ENCODE measurements at places on chromosomes 7 and 10. TPM values are rescaled to one million over a fixed set of nuclear protein-coding genes. Genes with fewer than 3 reads are reported as not detected.
A peak's percentile ranks its signal among the peaks of the same experiment; 100 is the strongest.

DNA sequence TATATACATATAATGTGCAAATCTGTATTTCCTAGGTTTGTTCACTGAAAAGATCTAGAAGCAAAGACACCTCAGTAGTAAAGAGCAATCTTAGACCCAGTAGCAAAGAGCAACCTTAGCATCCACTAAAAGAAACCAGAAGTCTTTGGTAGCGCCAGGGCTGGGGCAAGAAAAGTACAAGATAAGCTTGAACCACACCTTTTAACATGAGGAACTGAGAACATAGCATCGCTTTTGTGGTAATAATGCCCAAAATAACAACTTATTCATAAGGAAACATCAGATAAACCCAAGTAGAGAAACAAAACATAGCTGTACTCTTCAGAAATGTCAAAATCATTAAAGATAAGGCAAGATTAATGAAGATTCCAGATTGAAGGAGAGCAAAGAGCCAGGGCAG, 173.4 kb downstream of the IMMP2L start:
- DNase-seq: no peak

DNA sequence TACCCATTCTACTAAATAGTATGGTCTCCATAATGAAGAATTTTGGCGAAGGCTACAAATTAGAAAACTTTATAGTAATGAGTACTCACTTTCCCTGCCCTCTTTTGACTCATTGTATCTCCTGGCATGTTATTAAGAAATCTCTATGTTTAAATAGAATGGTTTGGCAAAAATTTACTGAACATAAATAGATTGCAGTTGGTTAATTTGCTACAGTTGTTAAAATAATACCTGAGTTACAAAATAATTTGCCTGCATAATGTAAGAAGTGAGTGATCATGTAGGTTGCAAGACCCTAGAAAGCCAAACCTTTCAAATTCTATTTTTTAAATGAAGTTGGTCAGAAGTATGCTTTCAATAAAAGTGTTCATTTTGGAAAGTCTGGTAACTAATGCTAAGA, 176.8 kb upstream of the AHR start:
- no peak for DNase-seq

- DNase-seq: no peak
Observed at GRCh38 chr10:35854661-35855060, 212.6 kb upstream of the FZD8 start.

DNA sequence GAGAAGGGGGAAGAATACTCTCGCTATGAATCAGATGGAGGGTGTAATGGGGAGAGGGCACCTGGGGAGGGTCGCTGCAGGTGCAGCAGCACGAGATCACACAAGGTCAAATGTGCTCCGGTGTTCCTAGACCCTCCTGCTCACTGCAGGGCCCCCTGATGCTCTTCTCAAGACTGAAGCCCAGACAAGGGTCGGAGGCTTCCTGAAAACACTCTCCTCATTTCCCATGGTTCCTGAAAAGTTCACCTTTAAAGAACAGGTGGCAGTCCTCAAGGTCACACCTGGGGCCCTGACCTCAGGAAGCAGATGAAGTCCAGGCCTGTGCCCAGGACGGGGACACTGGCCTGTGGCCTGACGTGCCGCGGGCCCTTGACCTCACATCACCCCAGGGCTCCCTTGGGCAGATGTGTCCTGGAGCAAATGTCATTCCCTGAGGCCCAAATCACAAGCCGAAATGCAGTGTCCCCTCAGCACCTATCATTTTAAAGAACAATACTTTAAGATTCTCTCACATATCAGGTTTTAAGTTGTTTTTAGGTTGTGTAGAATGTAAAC, 289.8 kb downstream of the GLRX3 start:
- DNase-seq: no peak

DNA sequence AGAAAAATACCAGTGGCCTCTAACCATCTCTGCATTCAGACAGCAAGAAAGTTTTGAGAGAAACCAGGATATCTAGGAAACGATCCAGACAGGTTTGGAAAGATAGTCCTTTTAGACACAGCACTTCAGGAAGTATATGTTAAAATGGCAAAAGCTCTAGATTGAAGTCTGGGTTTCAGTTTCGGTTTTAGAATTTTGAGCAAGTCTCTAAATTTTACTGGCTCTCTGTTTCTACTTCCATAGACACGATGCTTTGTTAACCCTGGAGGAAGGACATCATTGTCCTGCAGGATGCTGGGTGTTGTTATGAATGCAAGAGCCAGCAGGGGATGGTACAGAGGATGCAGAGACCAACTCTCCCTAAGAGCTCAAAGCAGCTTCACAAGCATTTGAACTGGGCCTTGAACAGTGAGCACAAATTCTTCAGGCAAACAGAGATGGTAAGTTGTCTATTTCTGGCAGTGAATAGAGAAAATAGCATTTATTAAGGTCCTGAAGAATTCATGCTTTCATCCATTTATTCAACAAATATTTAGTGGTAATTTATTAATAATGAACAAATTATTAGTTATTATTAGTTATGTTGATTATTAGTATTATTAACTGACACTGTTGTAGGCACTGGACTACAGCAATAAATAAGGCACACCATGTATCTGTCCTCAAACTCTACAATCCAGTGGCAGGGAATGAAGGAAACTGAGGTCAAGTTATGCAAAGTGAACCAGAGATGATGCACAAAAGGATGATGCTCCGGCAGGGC, 152.7 kb upstream of the NRP1 start:
- no peak for DNase-seq

GRCh38 chr10:12243864-12244620, 48.1 kb downstream of the CDC123 start:
- DNase-seq: no peak

DNA sequence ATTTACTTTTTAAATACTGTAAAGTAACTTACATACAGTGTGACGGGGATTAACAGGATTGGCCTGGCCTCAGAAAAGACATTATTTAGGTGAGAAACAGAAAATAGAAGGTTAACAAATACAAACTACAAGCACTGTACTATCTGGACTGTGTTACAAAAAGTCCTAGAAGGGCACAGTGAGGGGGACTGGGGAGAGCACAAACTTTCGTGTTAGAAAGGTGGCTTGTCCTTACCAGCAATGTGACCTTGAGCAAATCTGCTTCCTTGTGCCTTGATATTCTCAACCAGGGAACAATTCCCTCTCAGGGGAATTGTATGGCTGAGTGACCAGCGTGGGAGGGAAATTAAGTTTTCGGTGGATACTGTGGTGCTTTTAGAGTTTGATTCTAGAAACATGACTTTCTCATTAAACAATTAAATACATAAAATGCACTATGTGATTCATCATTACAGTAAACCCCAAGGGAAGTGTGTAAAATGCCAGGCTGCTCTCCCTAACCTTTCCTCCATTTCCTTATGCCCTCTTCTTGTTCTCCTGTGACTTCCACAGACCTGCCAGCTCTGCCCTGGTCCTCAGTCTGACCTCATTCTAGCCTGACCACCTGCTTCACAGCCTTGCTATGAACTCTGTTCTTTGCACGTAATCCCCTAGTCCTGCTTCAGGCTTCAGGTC, 57.7 kb downstream of the OSBPL3 start:
- no peak for DNase-seq

GRCh38 chr10:3237530-3237929, 64.9 kb upstream of the PITRM1 start:
- no peak for DNase-seq

DNA sequence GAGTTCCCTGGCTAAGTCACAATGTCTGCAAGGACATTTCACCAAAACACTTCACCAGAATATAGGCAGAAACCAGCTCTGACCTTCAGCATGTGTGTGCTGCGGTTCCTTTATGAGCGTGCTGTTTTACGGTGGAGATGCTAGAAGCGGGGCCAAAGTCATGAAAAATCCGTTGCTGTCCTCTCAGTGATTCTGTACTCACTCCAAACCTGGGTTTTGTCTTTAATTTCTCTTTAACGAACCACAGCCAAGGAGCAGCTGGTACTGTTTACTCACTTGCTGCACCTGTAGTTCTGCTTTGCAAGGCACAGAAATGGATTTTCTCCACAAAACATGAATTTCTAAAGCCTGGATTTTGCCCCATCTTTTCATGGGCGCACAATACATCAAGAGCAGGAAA, 639.9 kb downstream of the PHTF2 start:
- no peak for DNase-seq

DNA sequence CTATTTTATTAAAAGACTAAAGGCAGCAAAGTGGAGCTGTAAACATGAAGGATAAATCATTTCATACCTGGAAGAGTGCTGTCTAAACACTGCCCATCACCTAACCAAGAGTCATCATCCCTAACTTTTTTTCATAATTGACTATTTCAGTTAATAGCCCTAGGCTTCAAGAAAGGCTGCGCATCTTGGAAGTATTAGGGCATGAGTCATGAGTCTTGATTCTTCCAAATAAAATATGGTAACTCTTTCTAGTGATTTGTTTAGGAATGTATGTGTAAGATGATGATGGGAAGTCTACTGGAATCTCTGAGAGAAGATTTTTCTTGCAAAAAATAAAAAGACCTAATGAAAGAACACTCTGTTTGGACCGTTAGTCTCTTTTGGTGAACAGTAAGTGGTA, 207.7 kb upstream of the AHR start:
- DNase-seq: no peak

GRCh38 chr10:119517235-119518141, 25.0 kb downstream of the RGS10 start:
- DNase-seq: no peak

DNA sequence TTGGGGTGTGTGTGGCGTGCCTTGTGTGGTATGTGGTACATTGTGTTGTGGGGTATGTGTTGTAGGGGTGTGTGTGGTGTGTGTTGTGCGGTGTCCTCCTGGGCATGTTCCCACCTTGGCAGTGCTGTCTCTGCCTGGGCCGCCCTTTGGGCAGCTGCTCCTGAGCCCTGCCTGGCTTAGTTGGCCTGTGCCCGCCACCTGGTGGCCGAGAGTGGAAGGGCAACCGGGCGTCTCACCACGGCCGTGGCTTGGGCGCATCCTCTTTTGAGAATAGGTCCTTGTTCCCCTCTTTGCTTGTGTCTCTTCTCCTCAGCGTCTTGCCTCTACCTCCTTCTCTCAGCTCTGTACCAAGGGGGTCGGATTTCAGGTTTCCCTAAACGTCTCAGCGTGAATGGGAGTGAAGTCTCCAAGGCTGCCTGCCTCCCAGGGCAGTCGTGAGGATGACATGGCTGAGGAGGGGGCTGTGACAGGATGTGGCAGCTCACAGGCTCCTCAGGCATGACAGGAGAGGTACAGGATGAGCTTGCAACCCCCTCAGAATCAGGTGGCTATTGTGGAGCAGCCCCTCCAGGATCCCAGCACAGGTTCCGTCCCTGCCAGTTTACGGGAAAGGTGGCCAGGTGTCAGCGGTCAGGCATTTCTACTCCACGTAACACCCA, 98.4 kb upstream of the PODXL start:
- DNase-seq: peak; percentile 13

- DNase-seq: no peak
Observed at GRCh38 chr7:22252016-22252415, 104.9 kb downstream of the RAPGEF5 start.

DNA sequence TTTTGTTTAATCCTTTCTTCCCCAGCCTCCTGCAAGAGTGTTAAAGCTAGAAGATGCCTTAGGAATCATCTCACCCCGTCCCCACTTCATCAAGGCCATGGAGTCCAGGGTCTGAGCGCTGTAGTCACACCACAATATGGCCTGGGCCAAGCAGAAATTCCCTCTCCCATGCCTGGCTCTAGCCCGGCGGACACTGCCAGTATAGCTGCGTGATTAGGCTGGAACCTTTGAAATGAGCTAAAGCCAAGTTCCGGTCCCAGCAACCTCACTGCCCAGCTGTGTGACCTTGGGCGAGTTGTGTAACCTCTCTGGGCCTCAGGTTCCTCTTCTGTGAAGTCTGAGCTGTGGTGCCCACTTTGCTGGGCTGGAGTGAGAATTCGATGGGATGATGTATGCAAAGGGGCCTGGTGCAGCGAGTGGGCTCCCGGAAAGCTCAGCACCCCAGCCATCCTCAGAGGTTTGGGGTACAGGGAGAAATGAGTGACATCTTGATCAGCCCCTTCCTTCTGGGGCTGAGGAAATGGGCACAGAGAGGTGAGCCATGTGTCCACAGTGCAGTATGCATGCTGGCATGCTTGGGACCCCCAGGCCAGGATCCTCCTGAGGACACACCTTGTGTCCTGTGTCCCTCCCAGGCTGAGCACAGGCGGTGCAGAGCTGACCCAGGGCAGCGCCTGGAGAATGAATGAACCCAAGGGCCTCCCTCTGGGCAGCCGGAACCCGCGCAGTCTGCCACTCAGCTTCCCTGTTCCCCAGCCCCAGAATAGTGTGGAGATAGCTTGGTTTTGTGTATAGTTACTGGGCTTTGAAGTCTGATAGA, 118.6 kb downstream of the ZMIZ1 start:
- DNase-seq: no peak

- no peak for DNase-seq
Observed at GRCh38 chr7:135102372-135102771, 45.5 kb upstream of the TMEM140 start.

DNA sequence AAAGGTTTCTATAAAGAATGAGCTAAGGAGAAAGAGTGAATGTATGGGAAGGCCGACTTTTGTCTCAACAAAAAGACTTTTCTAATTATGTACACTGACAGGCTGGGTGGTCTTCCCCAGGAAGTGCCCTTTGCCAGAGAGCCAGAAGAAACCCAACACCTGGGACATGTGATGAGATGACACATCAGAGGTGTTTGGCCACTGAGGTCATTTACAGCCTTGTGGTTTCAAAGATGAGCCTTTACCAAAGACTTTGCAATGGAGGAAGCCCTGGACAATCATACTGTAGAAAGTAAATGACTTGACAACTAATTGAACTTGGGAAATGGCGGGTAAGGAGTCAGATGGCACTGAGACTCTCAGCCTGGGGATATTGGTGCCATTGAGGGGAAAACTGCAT, 3.4 kb upstream of the NRG3 start:
- DNase-seq: no peak

DNA sequence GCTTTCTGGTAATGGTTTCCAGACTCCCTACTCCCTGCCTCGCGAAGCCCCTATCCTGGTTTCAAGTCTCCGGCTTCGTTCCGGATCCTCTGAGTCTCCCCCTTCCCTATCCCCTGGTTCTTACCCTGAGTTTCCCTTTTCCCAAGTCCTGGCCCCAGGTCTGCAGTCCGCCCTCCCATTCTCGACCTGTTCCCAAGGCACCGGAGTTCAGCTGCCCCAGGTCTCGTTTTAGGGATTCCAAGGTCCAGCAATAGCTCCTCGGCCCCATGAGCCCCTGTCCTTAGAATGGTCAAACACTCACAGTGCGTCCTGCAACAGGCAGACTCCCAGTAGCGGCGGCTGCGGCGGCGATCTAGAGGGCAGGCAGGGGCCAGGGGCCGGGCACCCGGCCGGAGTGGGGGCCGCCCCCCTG, 274 bp downstream of the PITX3 start:
- DNase-seq: no peak

The NPFFR1 gene
- 0.05 TPM for total RNA-seq

The R3HCC1L gene
- total RNA-seq: 24.0 TPM

The EPO gene
- not detected for total RNA-seq

The TFPI2 gene
- 19.3 TPM for total RNA-seq

The RBP3 gene
- total RNA-seq: not detected

The OR2F1 gene
- not detected for total RNA-seq

The ERVW-1 gene
- total RNA-seq: not detected

The SPDYE11 gene
- total RNA-seq: not detected
